H7 (cell line): ENCODE measurements at places on chromosomes 12 and 14.

DNA sequence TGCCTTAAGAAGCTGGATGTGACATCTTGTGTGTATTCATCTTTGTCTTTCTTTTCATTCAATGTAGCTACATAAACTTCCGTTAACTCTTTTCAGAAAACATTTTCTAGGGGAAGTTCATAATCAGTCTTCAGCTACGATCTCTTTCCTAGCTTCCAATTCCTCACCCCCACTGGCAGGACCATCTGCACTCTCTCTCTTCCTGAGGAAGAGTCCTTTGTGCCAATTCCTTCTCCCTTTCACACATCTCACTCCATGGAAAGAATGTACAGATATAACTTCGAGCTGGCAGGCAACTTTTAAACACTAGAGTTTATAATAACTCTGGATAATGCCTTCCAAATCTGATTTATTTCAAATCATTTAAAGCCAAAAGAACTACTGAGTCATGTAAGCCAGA, 495.7 kb downstream of the GALC start:
- DNase-seq: no peak

- DNase-seq: peak; percentile 25
These were observed 504.9 kb downstream of the VRK1 start for GRCh38 chr14:97301931-97302559.

DNA sequence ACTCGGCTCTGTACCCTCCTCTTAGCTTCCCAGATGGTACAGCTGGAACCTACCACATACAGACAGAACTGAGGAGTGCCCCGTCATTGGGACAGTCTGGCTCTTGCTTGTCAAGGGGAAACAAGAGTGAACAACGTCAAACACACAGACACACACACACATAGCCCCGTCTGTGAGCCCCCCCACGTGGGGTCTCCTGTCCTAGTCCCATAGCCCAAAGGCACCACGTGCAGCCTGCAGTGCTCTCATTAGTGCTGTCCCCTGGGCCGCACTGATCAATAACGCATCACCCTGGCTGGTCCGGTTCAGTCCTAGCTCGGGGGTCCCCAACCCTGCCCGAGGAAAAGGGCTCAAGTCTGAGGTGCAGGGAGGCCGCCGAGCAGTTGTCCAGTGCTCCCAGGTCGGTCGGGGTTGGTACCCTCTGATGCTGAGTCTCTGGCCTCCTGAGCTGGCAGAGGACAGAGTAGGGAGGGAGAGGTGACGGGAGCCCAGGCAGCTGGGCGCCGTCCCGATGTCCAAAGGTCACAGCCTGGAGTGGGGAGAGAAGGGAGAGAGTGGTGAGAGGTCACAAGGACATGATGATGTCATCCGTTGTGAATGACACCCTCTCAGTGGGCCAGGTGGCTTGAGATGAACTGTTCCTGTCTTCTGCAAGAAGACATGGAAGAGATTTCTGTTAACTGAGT, 105.4 kb upstream of the NOS1 start:
- DNase-seq: no peak

GRCh38 chr12:118274066-118274465, 98.6 kb downstream of the TAOK3 start:
- no peak for DNase-seq

DNA sequence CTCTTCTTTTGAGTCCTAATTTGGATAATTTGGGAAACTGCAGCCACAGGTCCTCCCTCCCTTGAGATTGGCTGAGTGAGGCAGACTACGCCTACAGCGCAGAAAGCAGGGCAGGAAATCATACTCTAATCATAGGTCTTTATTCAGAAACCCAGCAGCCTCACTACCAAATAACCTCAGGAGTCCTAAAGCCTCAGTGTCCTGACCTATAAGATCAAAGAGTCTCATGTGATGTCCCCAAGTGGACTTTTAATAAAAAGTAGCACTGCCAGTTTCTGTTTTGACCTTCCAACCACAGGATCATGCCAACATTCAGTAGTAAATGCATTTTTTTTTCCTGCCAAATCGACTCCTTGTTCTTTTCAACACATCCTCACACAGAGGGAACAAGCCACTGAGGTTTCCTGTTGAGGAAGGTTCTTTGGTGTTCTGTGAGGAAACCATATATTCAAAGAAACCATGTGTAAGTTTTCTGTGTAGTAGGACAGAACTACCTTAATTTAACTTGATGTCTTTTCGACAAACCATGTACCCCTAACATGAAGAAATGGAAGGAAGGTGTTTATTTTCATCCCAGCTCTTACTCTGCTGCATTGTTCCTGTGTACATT, 72.2 kb downstream of the VCPKMT start:
- no peak for DNase-seq

GRCh38 chr12:123115409-123116121, 35.3 kb downstream of the PITPNM2 start:
- DNase-seq: no peak

DNA sequence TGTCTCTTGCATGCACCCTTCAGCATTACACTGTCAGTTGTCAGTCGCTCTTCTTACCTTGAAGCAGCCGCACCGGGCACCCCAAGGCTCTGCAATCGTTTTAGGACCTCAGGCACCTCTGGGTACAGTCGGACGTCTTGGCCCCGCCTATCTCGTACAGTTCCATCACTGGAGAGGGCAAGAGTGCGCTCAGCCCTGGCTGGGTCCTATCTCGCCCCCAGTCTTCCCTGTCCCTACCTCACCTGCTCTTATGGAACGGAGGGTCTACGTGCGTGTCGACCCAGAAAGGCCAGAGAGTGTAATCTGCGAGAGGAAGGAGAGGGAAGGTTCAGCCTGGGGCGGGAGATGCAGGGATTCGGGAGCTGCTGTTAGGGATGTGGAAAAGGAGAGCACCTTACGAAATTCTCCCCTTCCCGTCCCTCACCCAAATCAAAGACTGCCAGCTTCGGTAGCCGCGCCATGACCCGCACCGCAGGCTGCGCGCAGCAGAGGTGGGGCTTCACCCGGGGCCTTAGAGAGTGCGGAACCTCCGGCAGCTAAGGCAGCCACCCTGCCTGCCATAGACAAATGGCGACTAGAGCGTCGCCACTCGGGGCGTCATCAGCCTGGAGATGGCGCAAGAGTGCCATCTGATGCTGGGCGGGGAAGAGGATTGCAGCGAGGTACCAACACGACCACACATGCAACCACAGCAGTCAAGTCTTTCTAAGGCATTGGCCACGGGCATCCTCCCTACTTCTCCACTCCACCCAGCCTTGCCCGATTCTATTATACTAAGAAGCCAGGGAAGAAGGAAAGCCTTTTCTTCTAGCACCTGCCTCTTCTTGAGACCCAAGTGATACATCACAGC, at the start of gene MDP1:
MDP1 (minus strand) TSS at position 572 of the 850 bp plus-strand sequence; CDS start at position 461, 111 bp downstream.
- DNase-seq: peak; percentile 93

DNA sequence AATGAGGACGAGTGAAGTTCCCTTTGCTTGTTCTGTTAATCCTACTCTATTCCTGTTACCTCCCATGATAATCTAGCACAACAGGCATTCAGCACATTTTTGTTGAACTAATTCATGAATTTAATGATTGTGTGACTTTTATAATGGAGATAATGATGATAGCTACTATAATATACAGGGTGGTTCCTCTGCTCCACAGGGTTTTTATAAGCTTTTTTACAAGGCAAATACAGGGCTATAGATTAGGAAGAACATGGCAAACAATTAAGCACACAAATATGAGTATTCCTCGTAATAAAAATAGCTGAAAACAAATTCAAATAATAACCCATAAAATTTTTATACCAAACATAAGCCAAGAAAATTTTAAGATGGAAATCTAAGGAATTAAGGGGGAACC, 145.6 kb upstream of the TMTC1 start:
- no peak for DNase-seq
